ENCODE measurements at places on chromosomes 5 and 9. TPM values are rescaled to one million over a fixed set of nuclear protein-coding genes. Genes with fewer than 3 reads are reported as not detected.

GRCh38 chr5:611731-612486 is at the start of gene CEP72:
TSS of gene CEP72 (plus strand) at chr5:612340. CDS start at chr5:612362, 22 bp downstream.
- DNase-seq: peak; percentile 96

GRCh38 chr5:77882670-77883257 is 106.6 kb upstream of the TBCA start:
- no peak for DNase-seq

DNA sequence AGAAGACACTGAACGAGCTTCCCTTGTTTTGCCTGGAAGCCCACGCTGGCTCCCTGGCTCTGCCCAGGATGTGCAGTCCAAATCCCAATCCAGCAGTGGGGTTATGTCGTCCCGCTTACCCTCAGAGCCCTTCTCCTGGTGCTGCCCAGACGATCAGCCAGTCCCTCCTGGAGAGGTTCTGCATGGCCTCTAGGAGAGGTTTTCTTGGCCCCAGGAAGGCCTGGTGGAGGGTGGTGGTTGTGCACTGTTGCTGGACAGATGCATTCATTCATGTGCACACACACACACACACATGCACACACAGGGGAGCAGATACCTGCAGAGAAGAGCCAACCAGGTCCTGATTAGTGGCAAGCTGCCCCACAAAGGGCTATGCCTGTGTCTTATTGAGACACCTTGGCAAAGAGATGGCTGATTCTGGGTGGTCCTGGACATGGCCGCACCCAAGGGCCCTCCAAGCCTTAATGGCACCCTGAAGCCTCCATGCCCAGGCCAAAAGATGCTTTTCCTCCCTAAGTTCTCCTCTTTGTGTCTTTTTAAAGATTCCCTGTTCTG is 10.5 kb upstream of the OLFM1 start:
- no peak for DNase-seq

DNA sequence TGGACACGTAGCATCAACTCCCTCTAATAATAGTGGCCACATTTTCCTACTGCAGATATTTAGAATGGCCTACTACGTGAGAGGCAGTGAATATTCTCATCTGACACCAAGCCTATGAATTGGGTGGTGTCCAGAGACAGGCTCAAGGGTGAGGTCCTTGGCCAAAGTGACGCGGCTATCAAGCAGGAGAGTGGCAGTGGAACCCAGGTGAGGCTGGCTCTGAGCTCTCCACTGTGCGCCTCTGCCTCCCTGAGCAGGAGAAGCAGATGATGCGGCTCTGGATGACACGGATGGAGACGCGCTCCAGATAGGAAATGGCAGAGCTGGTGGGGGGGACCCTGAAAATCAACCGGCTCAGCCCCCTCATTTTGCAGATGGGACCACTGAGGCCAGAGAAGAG is 69.7 kb downstream of the CFAP77 start:
- no peak for DNase-seq

GRCh38 chr9:89519366-89519805 is 21.5 kb upstream of the SEMA4D start:
- peak; percentile 63 for DNase-seq

The MOB3B gene
- total RNA-seq: 2.2 TPM

DNA sequence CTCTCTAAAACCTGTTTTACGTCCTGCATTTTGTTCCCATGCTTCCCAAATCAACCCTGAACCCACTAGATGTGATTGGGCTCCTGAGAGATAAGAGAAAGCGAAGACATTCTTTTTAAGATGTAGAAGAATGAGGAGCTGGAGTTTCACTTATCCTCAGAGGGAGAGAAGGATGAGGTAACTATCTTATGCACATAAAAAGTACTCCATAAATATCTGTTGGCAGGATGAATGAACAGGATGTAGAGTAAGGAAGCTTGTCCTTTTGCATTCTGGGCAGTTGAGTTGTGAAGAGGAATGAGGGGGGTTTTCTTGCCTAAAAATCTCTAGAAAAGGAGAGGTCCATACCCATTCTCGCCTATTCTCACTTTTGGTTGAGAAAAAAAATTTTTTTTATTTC is 163.2 kb downstream of the UNC13B start:
- no peak for DNase-seq

The MEGF9 gene
- total RNA-seq: 15.1 TPM

DNA sequence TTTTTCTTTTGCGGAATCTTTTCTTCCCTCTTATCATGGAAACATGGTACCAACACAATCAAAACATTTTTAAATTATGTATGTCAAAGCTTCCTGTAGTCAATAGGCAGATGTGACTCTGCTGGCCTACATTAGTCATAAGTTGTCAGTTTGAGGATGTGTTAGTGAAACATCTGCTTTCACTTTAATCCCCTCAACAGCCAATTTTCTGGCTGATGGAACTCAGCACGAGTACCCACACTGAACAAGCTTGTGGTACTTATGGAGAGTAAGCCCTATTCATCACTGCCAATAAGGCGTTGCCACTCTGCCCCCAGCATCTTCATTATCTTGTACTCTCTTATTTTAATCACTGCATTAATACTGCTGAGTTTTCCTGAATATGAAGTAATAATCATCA is 1034.4 kb downstream of the CDH9 start:
- DNase-seq: no peak

DNA sequence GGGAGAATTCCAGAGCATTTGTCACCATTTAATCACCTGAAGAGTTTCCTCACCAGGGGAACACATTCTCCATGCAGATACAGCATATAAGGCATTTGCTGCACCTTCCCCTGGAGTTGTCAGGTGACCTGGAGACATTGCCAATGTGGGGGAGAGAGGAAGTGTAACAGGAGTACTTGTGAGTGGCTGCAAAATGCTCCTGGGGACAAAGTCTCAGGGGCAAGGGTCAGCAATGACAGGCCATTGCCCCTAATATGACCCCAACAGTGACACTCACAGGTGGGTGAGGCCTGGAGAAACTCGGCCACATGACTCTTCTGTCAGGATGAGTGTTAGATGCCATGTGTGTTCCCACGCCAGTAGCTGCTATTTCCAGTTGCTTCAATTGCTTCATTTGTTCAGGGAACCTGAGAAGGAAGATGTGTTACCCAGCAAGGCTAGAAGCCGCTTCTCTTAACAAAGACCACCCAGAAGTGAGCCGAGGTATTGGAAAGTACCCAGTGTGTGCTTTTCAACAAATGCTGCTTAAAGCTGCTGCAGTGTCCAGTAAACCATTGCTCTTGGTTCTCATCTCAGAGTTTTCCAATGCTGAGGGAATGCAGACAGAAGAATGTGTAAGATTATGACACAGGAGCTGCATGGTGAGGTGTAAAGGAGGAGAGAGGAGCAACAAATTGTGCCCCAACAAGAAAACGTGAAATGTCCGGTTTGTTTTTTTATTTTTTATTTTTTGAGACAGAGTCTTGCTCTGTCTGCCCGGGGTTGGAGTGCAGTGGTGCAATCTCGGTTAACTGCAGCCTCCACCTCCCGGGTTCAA is 128.2 kb upstream of the SLC44A1 start:
- DNase-seq: no peak

The ZBTB6 gene
- 6.8 TPM for total RNA-seq

GRCh38 chr5:129459777-129460671 is at the start of gene ADAMTS19:
TSS of gene ADAMTS19 (plus strand) at chr5:129460298. CDS start at chr5:129460392, 94 bp downstream.
- peak; percentile 62 for DNase-seq

- DNase-seq: no peak
Measured at GRCh38 chr9:130027533-130028365, 15.2 kb downstream of the FNBP1 start.

DNA sequence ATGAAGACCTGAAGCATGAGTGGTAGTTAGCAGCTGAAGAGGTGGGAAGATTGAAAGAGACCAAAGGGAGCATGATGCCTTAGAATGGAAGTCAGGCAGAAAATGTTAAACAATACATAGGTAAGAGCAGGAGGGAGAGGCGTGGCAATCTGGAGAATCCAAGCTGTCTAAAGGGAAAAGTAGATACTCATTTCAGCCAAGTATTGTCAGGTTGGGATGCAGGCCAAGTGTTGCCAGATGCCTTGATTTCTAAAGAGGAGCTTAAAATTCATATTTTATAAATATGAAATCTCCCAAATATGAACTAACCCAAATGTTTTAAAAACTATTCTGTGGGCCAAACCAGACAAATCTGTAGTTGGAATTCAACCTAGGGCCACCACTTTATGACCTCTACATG is 4.2 kb downstream of the PAM start:
- no peak for DNase-seq

GRCh38 chr5:165616490-165617405 is 2111.3 kb downstream of the MAT2B start:
- DNase-seq: peak; percentile 16

DNA sequence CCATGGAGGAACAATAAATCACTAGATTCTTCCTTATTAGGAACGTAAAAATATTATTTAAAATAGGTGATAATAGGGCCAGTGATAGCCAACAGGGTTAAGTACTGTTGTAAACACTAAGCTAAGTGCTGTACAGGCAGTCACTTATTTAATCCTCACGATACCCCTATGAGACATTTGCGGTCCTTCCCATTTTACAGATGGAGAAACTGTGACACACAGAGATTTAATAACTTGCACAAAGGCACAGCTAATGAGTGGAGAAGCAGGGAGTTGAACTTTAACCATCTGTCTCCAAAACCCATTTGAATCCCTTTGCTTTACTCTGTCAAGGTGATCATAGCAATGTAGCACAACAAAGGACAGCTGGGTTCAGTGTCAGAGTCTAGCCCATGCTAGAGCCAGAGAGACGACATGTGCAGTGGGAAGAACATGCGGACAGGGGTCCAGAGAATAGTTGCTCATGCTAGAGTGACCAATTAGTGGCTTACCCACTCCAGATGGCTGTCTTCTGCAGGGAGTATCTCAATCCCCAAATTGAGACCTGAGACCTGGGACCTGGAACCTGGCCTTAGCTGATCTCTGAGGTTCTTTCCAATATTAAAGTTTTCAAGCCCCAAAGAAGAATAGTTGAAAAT is 28.9 kb downstream of the STXBP1 start:
- DNase-seq: no peak

The UNC5A gene
- total RNA-seq: 0.17 TPM

DNA sequence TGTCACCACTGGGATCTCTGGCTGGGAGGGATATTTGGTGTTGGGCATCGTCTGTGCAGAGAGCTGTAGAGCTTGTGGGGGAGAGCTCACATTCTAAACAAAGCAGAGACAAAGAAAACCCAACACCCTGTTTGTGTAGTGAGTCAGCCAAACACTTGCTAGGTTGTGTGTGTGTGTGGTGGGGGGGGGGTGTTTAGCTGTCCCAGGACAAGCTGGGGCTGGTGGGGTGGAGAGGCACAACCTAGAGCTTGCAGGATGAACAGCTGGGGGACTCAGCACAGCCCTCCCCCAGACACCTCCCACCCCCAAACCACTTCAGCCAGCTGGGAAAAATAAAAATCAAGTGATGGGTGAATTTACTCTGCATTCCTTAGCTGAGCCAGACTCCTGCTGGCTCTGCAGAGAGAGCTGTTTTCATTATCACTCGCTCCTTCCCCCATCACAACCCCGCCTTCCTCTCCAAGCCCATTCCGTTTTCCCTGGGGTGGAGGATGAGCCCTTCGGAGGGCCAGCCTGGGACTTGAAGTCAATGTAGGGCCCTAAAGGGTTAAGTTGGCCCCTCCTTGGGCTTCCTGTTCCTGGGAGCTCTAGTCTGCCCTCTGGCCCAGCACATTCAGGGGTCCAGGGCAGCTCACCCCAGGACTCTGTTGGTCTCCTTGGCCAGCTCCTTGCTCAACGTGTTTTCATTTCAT is 2.6 kb downstream of the OLFML2A start:
- DNase-seq: no peak

DNA sequence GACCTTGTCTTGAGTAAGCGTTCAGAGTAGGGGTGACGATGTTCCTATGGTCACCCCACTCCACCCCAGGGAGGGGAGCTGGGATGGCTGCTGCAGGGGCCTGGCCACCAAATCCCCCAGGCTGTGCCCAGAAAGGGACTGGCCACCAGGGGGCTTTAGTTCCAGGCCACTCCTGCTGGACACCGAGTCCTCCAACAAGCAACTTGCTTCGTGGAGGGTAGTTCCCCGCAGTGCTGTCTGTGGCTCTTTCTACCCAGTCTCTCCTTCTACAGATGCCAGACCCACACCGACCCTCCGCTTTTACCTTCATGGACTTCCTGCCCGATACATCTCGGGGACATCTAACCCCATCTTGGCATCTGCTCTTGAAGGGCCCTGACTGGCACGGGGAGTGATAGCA is 35.7 kb upstream of the GABRP start:
- peak; percentile 55 for DNase-seq

The TMC1 gene
- total RNA-seq: not detected

The GAS1 gene
- total RNA-seq: 17.8 TPM

DNA sequence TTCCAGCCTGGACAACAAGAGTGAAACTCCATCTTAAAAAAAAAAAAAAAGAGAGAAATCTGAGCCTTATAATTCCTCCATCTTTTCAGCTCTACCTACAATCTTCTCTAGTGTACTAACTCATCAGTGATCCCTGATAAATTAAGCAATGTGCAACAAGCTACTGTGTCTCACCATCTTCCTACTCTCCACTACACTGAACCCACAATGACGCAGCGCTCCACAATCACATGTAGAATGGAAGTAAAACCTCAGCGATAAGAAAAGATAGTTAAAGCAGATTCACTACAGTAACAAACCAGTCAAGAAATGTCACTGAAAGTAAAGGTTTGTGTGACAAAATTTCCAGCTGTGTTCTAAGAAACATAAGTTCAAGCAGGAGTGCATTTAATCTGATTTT is 13.5 kb downstream of the ABCA1 start:
- no peak for DNase-seq

The ADAMTSL1 gene
- 2.2 TPM for total RNA-seq

The DNAJC18 gene
- 14.0 TPM for total RNA-seq

The MCC gene
- 28.6 TPM for total RNA-seq

The CTXN3 gene
- not detected for total RNA-seq

- no peak for DNase-seq
Measured at GRCh38 chr5:93610581-93611272, 27.7 kb downstream of the NR2F1 start.

The IL5 gene
- not detected for total RNA-seq

The STOML2 gene
- total RNA-seq: 104 TPM

DNA sequence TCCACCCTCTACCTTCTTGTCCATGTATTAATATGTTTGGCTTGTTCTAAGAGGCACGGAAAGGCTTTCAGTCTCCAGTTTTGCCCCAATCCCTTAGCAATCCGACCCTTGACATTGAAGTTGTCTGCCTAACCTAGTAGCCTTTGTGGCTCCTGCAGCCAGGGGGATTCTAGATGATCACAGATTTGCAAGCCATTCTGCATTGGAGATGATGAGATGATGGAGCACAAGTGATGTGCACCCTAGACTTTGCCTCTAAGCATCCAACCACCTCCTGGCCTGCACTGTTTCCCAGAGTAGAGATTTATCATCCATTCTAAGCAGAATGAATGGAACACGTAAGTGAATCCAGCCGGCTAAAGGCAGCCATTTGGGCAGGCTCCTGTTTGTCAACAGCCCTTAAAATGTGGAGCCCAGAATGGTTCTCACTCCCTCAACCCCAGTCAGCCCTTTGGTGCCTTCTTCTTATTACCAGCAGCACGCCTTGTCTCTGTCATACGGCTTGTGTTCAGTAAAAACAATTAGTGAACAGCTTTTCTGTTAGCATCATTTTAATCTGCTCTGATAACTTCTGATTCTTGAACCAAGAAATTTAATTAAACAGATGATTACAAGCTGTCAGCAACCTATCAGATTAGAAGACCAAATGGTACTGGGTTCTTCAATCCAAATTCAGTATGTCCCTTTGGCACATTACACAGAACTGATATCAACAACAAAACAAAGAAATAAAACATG is 5.7 kb upstream of the TRAF1 start:
- no peak for DNase-seq

The GRIN1 gene
- total RNA-seq: not detected

GRCh38 chr9:109186857-109187520 is 19.9 kb upstream of the FRRS1L start:
- no peak for DNase-seq

- no peak for DNase-seq
Measured at GRCh38 chr5:32989815-32990214, 278.7 kb downstream of the NPR3 start.

All from right cardiac atrium (tissue), 5 donors.